ENCODE measurements at places on chromosomes 16 and 17.
A peak's percentile ranks its signal among the peaks of the same experiment; 100 is the strongest.

DNA sequence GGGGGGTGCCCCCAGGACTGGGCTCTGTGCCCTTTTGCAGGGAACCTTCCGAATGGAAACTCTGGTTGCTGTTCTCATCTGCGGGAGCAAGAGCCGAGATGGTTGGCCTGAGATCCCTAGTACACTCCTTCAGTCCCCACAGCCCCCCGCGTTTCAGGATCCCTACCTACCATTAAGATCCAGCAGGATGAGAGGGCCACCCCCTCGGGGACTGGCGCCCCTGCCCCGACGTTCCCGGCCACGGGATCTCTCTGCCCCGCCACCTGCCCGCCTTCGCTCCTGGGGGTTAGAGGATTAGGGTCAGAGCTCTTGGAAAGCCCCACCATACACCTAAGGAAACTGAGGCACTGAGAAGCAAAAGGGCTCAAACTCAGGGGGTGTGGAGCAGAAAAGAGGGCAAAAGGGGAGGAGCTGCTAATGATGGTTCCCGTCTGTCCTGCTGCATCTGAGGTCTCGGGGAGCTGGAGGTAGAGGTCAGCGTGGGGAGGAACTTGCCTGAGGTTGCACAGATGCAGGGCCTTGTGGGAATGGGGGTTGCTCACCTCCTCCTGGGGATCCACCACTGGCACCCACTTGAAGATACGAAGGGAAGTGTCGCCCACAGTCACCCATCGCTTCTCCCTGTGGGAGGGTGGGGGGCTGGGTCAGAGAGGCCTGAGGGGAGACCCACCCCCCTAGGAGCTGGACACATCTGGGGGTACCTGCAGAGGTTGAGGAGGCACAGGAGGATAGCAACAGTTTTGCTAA lies 1.0 kb downstream of the BCL7C start:
- DNase-seq = no peak

- no peak for DNase-seq
These were observed 586.4 kb downstream of the MAF start for GRCh38 chr16:79013930-79014660.

DNA sequence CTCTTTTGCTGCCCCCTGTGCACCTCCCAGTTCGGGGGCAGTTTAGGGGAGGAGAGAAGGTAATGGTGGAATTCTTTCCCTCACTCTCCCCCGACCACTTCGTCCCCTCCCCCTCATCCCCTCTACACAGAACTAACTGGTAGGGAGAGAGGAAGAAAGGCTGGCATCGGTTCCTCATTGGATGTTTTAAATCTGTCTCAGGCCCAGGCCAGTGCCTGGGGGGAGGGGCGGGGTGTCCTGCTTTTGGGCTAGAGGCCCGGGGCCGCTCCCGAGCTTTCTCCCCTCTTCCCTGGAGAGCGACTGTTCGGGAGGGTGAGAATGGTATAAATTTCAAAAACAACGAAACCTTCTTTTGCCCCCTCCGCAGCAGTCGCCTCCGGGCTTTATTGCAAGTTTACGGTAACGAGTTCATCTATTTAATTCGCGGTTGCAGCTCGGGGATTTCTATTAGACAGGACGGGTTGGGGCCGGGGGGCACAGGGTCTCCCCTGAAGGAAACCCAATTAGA lies at the start of gene PRAC2:
PRAC2 (plus strand) TSS at position 271 of the 508 bp plus-strand sequence. CDS start 1,226 bp downstream, outside the sequence.
- DNase-seq = no peak

DNA sequence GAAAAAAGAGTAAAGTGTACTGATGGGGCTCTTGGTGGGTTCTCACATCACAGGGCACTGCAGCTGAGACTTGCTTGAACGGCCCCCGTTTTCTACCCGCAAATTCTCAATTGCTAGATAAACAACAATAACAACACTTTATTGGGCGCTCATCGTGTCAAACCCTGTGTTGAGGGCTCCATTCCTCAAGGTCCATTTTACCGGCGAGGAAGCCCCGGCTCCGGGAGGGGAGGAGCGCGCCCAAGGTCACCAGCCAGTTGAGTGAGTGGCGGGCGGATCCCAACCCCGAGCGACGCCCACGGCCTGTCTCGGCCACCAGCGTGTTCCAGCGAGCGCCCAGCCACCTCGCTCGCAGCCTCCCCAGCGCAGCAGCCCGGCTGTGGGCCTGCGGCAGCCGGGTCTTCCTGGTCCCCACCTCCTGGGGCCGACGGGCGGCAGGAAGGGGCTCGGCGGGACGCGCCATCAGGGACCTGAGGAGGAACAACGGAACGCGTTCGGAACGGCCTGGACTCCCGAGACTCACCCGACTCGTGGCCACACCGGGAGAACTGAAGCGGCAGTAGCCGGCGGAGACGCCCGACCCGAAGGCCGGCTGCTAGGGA lies 373 bp downstream of the CMC2 start:
- no peak for DNase-seq

DNA sequence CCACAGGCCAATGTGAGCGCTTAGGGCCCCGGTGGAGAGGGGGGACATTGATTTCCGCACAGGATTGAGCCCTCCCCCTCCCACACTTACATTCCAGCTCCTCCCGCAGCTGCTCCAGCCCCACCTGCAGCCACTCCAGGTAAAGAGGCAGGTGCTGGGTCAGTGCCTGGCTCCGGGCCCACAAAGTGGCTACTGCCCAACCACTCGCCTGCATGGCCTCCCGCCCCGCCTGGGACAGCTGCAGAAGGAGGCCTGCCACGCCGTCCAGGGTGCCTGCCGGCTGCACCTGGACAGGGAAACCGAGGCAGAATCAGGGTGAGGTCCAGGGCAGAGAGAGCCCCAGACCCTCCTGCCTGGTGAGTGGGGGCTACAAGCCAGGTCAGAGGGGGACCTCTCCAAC lies 46.3 kb downstream of the RMI2 start:
- no peak for DNase-seq

- no peak for DNase-seq
These were observed 6.4 kb downstream of the PRKCB start for GRCh38 chr16:23842137-23842600.

DNA sequence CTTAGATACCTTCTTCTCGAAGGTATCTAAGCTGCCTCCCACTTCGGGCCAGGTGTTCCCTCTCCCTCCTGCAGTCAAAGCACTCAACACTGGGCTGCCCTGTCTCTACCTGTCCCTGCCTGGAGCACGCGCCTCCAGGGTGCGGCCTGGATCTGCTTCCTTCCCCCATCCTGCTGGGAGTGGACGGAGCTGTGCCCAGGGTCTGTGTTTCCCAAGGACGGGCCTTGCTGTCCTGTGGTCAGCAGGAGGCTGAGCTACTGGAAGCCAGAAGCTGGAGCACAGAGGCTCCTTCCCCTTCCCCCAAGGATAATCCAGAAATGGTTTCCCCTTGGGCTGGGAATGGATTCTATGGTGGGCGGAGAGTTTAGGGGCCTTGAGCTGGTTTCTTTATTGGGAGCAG lies 16.7 kb downstream of the LLGL2 start:
- no peak for DNase-seq

GRCh38 chr17:63911657-63912100 lies 621 bp upstream of the CSHL1 start:
- peak; percentile 13 for DNase-seq

- DNase-seq = no peak
These were observed 82.1 kb upstream of the CCL1 start for GRCh38 chr17:34445101-34445500.

- DNase-seq = no peak
These were observed 21.0 kb downstream of the MRM3 start for GRCh38 chr17:802901-803881.

- DNase-seq = no peak
These were observed 374.4 kb downstream of the SNX29 start for GRCh38 chr16:12350945-12351344.

DNA sequence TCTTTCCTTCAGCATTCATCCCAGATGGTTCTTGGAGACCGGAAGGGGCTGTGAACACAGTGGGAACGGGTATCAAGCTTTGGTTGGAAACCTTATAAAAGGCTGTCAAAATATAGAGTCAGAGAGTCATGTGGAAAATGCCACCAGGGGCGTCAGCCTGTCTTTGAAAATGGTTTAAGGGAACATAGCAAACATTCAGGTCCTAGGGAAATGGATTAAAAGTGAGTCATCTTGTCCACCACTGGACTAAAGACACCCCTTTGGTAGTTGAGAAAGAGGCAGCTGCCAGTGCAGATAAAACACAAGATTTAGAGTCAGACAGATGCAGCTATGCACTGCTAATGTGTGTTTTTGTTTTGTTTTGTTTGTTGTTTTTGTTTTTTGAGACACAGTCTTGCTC lies 47.8 kb upstream of the BCO1 start:
- DNase-seq = no peak

GRCh38 chr17:17304521-17304985 lies 1.4 kb downstream of the NT5M start:
- no peak for DNase-seq

DNA sequence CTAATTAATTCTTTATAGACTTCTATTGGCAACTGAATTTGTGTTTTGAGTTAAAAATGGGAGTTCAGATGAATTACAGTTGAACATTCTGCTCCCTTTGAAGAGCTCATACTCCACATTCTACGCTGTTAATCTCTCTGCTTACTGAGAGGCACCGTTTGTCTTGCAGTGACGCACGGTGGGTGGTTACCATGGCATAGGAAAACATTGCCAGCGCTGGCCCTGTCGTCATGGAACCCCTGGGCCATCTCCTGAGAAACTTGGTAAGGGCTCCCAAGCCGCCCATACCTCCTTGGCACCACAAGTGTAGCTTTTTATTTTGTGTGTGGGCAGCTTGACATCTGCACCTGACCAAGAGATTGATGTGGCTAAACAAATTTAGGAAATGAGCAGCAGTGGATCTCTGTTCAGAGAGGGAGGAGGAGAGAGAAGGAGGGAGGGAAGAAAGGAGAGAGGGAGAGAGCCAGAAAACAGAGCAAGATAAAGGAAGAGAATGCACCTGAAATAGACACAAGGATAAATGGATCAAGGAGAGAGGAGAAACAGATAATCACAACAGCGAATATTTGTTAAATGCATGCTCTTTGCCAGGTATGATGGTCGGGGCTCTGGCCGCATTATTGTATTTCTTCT lies 398.5 kb downstream of the HAPSTR1 start:
- DNase-seq = no peak

DNA sequence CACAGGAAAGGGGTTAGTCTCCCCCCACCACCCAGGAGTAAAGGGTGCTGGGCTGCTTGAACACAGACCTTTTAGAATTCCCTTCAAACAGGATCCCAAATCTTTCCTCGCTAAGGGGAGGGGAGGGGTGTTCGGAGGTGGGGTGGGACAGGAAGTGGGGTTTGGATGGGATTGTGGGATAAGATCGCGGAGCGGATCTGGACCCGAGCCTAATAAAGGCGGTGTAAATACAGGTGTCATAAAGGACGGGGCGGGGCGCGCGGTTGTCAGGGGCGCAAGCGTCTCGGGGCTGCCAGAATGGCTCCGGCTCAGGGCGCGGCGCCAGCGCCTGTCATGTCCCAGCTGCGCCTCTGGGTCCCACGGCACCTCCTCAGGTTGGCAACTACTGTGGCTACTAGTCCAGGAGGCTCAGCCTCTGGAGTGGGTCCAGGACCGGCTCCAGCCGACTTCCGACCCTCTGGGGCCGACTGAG lies 59.8 kb upstream of the FBXO47 start:
- DNase-seq = no peak

DNA sequence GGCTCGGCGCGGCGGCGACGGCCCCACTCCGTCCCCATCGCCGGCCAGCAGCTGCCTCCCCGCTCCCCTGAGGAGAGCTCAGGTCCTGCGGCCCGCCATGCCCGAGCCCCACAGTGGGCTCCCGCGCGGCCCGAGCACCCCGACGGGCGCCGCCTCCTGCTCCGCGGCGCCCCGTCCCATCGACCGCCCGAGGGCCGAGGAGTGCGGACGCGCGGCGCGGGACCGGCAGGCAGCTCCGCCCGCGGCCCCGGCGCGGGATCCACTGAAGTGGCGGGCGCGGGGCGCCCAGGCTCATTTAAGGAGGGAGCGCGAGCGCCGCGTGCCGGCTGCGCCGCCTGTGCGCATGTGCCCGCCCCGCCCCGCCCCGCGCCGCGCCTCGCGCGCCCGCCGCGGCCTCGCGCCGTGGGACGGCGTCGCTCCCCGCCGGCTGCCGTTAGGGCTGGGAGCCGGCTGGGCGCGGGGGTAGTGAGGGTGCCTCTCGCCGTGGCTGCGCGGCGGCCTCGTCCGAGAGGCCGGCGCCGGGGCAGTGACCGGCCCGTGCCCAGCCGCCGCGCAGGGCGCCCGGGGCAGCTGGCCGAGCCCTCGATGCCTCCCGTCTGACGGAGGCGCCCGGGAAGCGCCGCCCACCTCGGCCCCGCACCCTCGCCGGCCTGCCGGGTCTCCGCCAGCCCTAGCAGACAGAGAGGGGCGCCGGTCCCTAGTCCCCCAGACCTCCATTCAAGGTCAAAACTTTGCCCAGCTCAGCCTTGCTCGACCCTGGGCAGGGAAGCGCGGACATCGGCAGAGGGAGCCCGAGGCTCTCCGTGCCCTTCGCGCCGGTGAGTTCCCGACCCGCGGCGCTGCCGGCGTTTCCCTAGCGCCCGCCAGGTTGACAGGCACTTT lies at the start of gene NETO2:
NETO2 (minus strand) TSS at position 269 of the 882 bp plus-strand sequence. CDS start 333 bp downstream, outside the sequence.
- DNase-seq = peak; percentile 57

DNA sequence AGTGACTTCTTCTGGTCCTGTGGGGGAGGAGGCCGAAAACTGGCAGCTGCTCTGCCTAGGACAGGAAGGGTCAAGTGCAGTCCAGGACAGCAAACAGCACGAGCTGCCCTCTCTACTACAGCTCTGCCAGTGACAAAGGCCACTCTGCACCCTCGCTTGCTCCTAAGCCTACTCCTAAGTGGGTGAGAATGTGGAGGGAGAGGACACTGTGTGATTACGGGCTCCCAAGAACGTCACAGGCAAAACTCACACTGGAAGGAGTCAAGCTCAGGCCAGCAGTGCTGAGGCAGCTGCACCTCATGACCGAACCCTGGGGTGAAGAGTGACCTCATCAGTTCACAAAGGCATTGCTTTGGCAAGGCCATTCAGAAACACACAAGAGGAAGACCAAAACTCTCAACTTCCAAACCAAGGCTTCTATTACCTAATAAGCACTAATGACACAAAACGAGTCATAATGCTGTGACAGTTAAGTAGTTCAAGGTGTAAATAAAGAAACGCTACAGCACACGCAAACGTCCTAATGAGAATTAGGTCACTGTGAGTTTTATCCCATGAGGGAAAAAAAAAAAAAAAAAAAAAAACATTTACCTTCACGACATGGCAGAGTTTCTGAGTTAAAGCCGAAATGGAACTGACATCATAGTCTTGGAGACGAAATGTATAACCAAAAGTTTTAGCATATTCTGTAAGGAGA lies 35.1 kb downstream of the MARF1 start:
- DNase-seq = no peak

DNA sequence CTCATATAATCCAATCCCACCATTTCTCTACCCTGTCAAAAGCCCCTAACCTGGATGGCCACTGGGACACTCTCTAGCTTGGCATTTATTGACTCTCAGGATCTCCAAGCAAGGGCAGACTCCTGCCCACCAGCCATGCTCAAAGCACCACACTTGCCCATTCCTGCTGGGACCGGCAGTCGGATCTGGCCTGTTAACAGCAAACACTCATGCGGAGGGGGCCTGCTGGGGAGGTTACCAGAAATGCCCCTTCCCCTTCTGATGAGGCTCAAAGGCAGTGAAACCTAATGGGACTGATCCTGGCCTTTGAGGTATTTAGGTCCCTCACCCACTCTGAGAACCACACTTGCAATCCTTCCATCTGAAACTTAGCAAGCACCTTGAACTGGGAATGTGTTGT lies 6.5 kb upstream of the CCL1 start:
- DNase-seq = no peak

- no peak for DNase-seq
These were observed 297.5 kb downstream of the CA10 start for GRCh38 chr17:51860954-51861561.

- no peak for DNase-seq
These were observed 12.2 kb downstream of the ADAP2 start for GRCh38 chr17:30933966-30934365.
